NCI-H1105 (cell line): ENCODE measurements at places on chromosomes 2 and 18.

- no peak for DNase-seq
Observed at GRCh38 chr2:147051248-147051647, 793.6 kb upstream of the ACVR2A start.

DNA sequence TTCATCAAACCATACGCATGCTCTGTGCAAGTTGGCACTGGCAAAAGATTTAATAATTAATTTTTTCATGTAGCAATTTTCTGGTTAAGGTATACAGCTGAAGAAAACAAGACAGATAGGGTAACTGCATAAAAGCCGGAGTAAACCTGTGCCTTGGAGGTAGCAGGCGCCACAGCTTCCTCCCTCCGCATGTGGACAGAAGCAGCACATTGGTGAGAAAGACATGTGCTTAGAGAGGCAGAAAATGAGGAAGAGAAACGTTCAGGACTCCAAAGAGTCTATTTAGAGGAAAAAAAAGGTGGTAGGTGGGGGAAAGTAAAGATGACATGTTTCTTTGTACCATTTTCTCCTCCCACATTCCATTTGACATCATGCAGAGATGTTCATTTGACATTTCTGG lies 9.3 kb downstream of the ST6GAL2 start:
- no peak for DNase-seq

DNA sequence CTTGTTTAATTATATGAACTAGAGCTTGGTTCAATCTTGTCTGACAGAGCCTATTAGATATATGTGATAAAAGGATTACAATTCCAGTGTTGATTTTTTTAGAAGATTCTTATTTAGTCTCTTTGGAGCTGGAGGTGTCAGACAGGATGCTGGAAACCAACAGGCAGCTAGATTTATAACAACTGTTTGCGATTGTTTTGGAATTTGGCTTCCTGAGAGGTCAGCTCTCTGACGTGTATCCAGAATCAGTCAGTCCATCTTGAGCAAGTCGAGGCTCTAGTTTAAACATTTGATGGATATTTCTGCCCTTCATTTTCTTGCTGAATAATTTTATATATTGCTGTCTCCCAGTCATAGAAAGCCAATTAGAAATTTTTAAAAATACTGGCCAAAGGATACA lies 1062.9 kb downstream of the DPP10 start:
- no peak for DNase-seq

GRCh38 chr2:195486520-195486919 lies 170.5 kb upstream of the SLC39A10 start:
- DNase-seq: no peak

GRCh38 chr2:99421469-99421868 lies 68.3 kb downstream of the REV1 start:
- no peak for DNase-seq

GRCh38 chr2:110107092-110108079 lies 8.2 kb downstream of the MALL start:
- no peak for DNase-seq

- DNase-seq: no peak
Observed at GRCh38 chr18:39453356-39453755, 1887.8 kb upstream of the CELF4 start.

- no peak for DNase-seq
Observed at GRCh38 chr18:65869527-65869926, 118.7 kb downstream of the CDH7 start.

DNA sequence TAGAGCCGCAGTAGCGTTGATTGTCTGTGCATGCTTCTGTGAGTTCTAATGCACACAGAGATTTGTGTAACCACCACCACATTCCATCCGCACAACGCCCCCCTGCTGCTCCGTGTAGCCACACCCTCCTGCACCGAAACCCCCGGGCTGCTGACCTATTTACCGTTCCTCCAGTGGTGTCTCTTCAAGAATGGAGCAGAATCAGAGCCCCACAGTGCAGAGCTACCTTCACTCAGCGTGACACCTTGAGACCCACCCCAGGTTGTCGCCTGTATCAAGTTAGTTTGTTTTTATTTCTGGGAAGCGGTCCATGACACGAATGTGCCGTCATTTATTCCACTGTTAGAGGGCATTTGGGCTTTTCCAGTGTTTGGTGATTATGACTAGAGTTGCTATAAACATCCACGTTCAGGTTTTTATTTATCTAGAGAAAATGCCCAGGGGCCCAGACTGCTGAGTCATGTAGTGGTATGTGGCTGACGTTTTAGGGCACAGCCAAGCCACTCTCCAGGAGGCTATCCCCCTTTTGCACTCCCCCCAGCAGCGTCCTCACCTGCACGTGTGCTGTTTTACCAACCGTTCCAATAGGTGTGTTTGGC lies 266.8 kb downstream of the NDUFA10 start:
- DNase-seq: no peak

- no peak for DNase-seq
Observed at GRCh38 chr2:129812071-129812470, 167.4 kb upstream of the RAB6C start.

- no peak for DNase-seq
Observed at GRCh38 chr18:72114801-72115594, 429.1 kb downstream of the CBLN2 start.

DNA sequence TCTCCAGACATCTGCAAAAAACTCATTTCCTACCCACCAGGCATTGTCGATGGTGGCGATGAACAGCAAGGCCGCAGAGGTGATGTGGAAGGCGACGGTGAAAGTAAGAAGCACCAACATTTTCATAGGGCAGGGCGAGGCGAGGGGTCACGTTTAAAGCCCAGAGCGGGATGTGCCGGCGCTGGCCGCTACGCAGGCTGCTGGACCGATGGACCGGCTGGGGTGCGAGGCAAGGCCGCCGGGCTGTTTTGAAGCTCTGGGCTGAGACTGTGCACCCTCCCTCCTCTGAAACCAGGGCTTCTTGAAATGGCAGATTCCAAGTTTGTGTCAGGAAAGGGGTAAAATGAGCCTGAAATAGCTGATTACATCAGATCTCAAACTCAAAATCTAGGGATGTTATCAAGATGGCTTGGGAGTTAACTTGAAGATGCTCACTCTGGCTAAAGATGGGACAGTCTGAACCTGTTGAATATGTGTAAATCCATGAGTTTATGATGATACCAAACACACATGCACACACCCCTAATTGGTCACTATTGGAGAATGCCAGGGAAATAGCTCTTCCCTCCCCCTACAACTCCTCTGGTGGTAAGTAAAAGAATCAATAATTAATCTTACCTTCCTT lies 31.6 kb upstream of the GAREM2 start:
- DNase-seq: no peak

DNA sequence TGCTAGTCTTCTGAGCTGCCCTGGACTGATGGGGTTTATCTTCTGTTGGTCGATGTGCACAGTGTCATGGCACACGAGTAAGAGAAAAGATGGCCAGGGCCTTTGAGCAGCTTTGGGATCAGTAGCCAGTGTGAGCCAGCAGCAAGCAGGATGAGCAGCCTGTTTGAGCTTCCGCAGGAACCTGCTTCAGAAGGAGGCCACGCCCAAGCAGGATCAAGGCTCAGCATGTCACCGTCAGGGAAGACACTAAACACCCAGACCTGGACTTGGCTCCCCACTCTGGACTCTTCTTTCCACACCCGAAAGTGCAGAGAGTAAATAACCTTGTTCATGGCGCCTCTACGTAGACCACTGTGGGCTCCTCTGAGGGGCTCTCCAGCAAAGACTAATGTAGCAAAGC lies 25.2 kb upstream of the ASB1 start:
- DNase-seq: no peak

- no peak for DNase-seq
Observed at GRCh38 chr2:171505374-171505773, 16.9 kb upstream of the CYBRD1 start.

DNA sequence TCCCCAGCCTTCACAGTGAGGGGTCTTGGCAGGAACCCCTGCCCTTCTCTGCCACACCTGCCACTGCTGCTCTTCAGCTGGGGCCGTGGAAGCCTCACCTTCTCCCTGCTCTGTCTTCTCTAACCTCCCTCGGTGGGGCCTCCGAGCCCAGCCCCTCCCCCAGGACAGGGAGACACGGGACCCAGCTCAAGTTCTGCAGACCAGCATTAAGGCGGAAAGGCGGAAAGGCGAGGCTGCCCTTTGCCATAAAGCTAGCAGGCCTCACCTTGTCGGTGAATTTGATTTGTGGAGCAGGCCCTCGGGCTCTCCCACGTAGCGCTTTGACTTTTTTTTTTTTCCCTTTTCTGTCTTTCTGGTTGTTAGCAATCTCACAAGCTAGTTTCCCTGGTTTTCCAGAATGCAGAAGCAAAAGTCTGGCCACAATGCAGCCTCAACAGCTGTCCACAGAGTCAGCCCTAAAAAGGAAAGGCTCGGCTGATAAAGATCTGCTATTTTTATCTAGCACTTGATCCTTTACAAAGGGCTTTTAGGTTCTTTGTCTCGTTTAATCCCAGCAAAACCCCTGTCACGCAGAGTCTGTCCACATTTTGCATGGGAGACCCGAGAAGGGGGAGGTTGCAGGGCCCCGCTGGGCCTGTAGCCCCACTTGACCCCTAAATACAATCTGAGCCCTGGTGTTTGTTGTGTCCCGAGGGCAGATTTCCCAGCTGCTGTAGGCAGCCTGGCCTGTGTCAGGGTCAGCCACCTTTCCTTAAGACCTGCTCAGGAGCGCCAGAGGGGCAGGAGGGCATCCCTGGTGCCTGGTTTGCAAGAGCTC lies 6.0 kb downstream of the ITM2C start:
- DNase-seq: no peak

DNA sequence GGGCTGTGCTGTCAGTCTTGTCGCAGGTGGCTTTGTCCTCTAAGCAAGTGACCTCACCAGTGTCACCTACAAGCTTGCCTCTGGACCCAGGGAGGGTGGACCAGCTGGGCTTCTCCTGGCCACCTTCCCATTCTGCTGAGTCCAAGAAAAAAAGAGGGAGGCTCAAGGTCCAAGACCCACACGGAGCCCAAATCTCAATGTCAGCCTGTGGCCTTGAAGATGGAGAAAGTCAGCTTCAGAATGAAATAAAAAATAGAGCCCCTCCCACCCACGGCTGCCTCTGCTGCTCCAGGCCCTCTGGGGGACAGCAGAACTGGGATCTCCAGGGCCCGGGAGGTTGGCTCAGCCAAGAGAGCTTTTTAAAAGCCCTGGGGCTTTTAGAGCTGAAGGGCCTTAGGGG lies 145.9 kb downstream of the TNS1 start:
- DNase-seq: no peak

GRCh38 chr2:82789851-82790205 lies 1669.3 kb downstream of the SUCLG1 start:
- no peak for DNase-seq

- peak; percentile 76 for DNase-seq
Observed at GRCh38 chr18:59308248-59308937, 10.1 kb downstream of the CPLX4 start.

DNA sequence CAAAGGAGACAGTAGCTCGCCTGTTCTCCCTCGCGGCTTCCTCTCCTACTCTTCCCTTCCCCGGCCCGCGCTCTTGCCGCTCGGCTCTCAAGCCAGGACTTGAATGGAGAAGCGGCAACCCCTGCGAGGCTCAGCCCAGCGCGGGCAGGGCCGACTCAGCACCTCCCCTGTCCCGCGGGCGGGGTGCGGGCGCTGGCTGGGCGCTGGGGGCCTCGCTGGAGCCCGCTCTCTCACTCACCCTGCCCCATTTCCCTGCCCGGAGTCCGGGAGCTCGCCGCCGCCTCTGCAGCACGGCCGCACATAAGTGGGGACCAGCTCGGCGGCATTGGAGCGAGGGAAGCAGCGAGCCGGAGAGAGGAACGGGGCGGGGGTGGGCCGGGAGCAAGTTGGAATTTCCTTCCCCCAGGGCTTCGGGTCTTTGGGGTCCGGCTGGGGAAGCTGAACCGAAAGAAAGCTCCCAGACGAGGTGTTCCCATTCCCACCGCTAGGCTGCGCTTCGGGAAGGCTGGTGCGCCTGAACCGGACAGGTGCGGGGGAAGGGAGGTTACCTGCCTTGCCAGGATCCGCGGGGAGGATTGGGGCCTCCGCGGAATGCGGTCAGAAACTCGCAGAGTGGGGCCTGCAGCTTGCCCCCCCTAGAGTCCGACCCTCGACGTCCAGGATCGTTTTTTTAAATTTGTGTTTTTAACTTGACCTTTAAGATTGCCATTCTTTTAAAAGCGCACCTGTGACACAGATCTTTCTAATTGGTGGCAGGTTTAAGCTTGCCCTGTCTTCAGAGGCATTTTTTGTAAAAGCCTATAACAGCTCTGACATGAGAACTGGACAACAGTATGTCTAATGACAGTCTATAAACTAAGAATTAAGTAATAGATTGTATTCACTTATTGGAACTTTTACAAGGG lies at the start of gene COBLL1:
TSS of gene COBLL1 (minus strand) at position 105 of the 905 bp plus-strand sequence. CDS start 627 bp downstream, outside the sequence.
- peak; percentile 71 for DNase-seq

DNA sequence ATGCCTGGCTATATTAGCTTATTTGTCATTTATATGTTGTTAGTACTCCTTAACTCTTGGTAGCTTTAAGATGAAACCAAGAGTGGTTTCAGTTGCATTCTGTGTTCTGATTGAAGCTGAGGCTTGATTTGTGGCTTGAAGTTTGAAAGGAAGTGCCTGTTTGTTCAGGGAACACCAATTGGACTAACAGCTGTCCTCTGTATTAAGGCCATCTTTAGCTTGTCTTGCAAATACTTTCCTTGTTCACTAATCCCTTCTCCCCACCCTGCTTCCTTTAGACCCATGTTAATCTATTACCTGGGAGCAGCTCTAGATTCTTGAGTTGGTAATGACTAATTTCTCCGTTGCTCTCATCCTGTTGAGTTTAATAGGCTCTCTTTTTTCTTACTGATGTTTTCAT lies 13.4 kb downstream of the ITGA6 start:
- DNase-seq: no peak

- DNase-seq: no peak
Observed at GRCh38 chr2:138124521-138124920, 160.2 kb downstream of the HNMT start.

- no peak for DNase-seq
Observed at GRCh38 chr2:195559431-195559914, 97.6 kb upstream of the SLC39A10 start.
